ENCODE measurements at places on chromosomes 1 and 21.

DNA sequence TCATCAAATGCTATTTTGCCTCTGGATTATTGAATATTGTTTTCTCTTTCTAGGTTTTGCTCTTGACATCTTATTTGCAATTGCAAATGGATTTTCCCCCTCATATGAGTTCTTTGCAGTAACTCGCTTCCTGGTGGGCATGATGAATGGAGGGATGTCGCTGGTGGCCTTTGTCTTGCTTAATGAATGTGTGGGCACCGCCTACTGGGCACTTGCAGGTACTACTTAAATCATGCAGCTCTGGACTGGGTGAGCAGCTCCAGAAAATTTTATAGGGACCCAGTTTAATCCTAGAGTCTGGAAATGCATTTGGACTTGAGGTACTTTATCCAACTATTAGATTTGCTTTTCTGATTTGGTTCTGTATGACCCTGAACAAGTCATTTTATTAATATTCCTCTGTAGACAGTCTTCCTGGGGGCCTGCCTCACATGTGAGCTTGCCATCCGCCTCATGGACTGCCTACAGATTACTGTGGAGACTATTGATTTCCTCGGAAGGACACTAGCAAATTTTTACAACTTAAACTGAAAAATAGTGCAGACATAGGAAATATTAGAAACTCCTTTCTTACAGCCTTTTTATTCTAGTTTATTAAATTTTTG, 44.5 kb downstream of the SLC22A15 start:
- peak; percentile 49 for DNase-seq

- no peak for DNase-seq
Measured at GRCh38 chr1:82844911-82845827, 1044.4 kb downstream of the ADGRL2 start.

- DNase-seq: no peak
Measured at GRCh38 chr1:58979677-58980076, 195.8 kb upstream of the JUN start.

GRCh38 chr1:233730809-233731208, 116.9 kb downstream of the KCNK1 start:
- DNase-seq: no peak

DNA sequence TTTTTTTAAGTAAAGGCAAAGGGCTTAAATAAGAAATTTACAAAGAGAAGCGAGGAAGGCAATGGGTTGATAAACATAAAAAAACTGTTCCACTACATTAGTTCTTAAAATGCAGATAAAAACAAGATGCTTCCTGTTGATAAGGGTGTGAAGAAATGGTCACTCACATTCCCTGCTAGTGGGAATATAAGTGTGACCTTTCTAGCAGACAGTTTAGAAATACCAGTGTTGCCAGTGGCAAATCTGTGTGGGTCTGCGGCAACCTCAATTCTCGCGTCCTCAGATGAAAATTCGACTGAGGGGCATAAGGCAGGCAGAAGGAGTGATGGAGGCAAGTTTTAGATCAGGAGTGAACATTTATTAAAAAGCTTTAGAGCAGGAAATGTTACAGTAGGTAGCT, 151.1 kb downstream of the NTNG1 start:
- no peak for DNase-seq

- no peak for DNase-seq
Measured at GRCh38 chr1:919271-919872, 4.4 kb upstream of the SAMD11 start.

GRCh38 chr21:42520628-42521253, 7.1 kb downstream of the SLC37A1 start:
- DNase-seq: no peak

DNA sequence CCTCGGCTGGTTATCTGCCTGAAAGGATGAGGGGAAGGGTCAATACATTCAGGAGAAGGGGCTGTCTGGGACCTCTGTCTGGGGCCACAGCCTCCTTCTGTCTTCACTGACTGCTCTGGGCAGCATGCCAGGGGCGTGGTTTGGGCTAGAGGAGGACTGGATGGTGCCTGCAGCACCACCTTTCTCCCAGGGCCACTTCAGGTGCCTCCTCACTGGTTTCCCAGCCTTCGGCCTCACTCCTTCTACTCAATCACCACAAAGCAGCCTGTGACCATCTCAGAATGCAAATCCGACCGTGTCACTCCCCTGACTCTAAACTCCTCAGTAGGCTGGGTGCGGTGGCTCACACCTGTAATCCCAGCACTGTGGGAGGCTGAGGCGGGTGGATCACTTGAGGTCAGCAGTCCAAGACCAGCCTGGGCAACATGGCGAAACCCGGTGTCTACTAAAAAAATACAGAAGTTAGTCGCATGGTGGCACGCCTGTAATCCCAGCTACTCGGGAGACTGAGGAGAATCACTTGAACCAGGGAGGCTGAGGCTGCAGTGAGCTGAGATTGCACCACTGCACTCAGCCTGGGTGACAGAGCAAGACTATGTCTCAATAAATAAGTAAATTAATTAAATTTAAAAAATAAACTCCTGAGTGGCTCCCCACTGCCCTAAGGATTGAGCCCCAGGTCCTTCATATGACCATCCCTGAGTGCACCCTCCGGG, 50.1 kb upstream of the ECE1 start:
- DNase-seq: no peak

DNA sequence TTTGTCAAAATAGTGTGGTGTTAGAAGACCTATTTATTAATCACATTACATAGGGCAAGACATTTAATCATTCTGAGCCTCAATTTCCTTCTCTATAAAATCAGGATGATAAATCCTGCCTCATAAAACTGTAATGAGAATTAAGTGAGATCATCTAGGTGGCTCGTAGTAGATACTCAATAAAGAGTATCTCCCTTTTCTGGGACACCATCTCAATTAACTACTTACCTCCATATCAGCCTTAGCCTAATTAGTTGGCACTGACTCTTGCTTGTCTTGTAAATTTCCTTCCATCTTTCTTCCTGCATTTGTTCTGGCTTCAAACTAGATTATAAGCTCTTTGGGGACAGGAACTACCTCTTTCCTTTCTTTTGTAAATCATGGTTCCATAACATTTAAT, 102.6 kb upstream of the TNR start:
- DNase-seq: no peak

- no peak for DNase-seq
Measured at GRCh38 chr1:51572365-51572764, 44.5 kb upstream of the OSBPL9 start.

DNA sequence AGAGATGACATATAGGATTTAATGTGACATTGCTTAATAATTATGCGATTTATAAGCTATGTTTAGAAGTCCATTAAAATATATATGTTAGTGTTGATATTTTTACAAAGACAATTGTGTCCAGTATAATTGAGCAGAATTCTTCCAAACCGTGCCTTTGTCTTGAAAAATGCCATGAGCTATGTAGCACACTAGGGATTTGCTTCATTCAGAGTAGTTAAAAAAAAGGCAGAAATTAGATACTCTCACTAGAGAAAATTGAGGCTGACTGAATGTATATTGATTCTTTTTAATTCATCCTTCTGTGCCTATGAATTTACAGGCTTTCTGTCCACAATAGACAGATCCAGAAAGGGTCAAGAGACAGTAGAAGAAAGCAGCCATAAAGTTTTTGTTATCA, 429.0 kb downstream of the NEGR1 start:
- no peak for DNase-seq

DNA sequence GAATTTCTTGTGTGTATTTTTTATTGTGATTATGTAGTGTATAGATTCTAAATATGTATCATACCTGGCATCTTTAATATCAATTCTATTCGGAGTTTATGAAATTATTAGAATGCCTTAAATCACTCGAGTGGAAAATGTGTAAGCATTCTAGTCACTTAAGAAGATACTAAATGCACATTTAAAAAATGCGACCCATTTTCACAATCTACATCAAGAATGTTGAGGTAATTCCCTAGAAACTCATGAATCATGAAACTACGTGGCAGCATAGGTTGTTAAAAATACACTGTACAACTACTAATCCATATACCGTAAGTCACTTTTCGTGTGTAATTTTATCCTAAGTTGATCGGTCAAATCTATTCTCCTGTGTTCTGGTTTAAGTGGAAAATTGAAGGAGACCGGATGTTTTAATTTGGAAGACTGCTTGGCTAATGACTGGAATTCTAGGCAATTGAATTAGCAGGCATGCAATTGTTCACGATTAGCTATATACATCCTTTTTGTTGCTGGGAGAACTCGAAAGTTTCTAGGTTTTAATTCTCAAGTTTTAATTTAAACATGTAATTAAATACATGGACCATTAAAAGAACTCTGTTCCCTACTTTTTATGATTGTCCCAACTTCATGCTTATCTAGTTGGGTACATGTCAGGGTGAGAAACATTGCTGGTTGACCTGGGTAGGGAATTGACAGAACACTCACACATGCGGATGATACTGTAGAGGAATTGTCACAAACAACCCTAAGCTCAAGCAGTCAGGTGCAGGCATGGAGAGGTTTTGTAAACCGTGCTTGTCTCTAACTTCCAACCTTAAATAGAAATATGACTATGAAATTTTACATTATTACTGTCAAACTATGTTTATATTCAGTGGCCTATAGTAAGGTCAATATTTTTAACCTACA, 6.6 kb downstream of the ZBTB18 start:
- DNase-seq: no peak

- no peak for DNase-seq
Measured at GRCh38 chr1:118122234-118123004, 62.6 kb downstream of the SPAG17 start.

GRCh38 chr1:210669951-210670350, 341.2 kb downstream of the HHAT start:
- DNase-seq: no peak

DNA sequence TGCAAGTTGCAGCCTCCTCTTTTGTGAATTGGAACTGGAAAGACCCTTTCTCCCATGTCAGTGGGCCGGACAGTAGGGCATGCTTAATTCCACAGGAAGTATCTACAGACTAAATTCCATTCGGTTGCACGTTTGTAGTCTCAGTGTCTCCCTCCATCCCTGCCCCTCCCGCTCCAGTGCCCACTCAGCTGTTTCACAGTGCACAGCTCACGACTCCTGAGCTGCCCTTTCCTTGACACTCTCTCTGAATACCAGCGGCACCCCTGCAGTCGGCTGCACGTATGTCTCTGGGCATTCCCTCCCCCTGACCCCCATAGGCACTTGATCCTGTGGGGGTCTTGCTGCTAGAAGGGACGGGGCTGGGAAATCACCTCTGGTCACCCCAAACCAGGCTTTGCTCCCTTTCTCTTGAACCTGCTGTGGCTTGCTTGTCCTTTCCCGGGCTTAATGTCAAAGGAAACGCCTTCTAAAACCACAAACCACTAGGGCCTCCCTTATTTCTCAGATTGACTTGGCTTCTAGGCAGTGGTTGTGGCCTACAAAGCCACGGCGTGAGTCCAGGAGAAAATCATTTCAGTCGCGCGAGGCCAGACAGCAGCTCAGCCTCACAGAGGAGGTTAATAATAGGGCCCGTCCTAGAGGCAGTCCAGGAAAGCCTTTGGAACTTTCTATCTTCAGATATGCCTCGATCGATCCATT, 365.3 kb upstream of the PROX1 start:
- peak; percentile 13 for DNase-seq

DNA sequence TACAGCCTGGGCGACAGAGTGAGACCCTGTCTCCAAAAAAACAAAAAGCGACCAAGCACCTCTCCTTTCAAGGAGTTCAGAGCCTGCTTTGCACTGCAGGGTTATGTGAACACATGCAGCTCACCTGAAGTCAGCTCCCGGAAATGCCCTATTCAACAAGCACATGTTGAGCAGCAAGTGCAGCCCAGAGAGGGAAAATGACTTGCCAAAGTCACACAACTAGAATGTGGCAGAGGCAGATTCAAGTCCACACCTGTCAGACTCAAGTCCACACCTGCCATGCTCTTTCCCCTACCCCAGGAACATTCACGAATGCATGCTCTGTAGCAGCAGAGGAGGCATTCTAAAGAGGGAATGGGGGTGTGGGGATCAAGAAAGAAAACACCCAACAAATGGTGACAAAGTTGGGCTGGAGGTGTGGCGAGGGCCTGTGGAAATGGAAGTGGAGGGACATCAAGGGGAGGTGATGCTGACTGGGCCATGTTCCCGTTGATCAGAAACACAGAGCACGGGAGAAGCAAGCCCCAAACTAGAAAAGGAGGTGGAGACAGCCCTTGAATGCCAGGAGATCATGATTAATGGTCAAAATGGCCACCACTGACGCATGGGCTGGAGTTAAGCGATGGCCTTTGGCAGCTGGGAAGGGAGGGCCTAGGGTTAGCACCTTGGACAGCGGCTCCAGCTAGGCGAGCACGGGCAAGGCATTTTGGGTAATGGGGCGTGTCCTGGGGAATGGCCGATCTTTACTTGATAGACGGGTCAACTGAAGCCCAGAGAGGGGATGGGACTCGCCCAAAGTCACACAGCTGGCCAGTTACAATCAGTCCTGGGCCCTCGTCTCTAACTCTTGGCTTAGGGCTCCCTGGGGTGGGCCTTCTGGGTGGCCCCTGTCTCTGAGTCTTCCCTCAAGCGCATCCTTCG, 21.5 kb downstream of the RAP1GAP start:
- DNase-seq: peak; percentile 75

- DNase-seq: no peak
Measured at GRCh38 chr1:201665036-201665435, 126.1 kb downstream of the NAV1 start.

DNA sequence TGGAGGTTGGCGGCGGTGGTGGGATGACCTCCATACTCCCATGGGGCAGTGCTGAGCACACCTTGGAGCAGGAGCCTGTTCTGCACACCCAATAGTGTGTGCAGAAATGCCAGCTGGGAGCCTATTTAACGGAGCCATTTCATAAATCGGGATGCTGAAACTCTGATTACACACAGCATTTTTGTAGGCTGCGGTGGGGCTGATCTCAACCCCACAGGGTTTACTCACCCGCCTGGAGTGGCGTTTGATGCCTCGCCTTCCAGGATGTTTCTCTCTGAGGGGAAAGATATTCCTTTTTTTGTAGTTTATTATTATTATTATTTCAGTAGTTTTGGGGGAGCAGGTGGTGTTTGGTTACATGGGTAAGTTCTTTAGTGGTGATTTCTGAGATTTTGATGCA, 82.6 kb upstream of the WDR26 start:
- DNase-seq: no peak

- DNase-seq: no peak
Measured at GRCh38 chr1:191624044-191624443, 534.2 kb upstream of the RGS18 start.

GRCh38 chr1:221032637-221033280, 153.5 kb downstream of the HLX start:
- DNase-seq: no peak

DNA sequence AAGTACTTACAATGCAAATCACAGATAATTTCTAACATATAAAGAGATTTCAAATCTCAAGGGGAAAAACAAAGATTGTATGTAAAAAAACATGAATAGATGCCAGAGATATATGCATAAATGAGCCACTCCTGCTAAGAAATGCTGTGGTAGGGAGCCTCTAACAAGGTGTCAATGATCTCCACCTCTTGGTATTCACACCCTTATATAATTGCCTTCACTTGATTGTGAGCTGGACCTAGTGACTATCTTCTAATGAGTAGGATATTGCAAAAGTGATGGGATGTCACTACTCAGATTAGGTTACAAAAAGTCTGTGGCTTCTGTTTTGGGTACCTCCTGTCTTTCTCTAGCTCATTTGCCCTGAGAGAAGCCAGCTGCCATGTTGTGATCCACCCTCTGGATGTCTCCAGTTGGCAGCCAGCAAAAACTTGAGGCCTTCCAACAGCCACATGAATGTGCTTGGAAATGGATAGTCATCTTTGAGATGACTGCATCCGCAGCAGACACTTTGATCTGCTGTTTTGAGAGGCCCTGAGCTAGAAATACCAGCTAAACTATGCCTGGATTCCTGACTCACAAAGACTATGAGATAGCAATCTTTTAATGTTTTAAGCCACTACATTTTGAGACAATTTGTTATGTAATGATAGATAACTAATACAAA, 196.1 kb upstream of the FGGY start:
- DNase-seq: no peak

- no peak for DNase-seq
Measured at GRCh38 chr1:106268070-106268469, 788.4 kb upstream of the PRMT6 start.

Measured in GM20000 (cell line).